ENCODE measurements at places on chromosomes 4 and X. TPM values are rescaled to one million over a fixed set of nuclear protein-coding genes. Genes with fewer than 3 reads are reported as not detected.

DNA sequence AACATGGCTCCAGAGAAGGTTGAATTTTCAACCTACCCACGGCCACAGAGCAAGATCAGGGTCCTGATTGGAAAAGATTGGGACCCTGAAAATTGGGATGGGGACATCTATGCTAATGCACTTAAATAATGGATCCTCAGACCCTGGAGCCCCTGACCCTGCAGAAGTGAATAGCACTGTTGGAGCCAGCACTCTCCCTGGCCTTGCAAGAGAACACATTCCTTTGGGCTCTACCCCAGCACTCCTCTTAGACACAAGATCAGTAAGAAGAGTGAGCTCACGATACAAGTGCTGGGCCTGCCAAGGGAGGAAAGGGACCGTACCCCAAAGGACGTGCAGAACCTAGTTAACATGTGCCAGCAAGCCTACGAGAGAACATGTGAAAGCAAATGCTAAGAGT, 19.9 kb downstream of the CXCL13 start:
- no peak for DNase-seq
- H3K27ac ChIP-seq, result no peak overlapping the region
- no peak overlapping the region for H3K4me3 ChIP-seq

The PAGE4 gene
- total RNA-seq, result not detected

The SH3TC1 gene
- total RNA-seq, result 46.1 TPM

- DNase-seq, result no peak
- H3K27ac ChIP-seq, result no peak overlapping the region
- no peaks in the 10 kb centered on the region for H3K36me3 ChIP-seq
Observed at GRCh38 chrX:134600714-134601113, 57.6 kb downstream of the PLAC1 start.

DNA sequence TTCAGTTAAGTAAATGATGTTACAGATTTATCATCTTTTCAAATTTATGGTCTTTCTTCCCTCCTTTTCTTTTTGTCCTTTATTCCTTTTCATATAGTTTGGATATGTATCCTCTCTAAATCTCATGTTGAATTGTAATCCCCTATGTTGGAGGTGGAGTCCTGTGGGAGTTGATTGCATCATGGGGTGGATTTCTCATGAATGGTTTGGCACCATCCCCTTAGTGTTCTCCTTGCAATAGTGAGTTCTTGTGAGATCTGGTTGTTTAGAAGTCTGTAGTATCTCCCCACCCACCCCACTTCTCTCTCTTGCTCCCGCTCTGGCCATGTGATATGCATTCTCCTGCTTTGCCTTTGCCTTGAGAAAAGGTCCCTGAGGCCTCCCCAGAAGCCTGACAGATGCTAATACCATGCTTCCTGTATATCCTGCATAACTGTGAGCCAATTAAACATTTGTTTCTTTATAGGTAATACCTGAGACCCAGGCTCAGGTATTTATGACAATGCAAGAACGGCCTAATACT, 236.7 kb downstream of the PRDM5 start:
- DNase-seq, result no peak
- no peak overlapping the region for H3K27ac ChIP-seq
- no peaks in the 10 kb centered on the region for H3K4me1 ChIP-seq
- no peaks in the 10 kb centered on the region for H3K27me3 ChIP-seq
- H3K36me3 ChIP-seq, result no peaks in the 10 kb centered on the region

DNA sequence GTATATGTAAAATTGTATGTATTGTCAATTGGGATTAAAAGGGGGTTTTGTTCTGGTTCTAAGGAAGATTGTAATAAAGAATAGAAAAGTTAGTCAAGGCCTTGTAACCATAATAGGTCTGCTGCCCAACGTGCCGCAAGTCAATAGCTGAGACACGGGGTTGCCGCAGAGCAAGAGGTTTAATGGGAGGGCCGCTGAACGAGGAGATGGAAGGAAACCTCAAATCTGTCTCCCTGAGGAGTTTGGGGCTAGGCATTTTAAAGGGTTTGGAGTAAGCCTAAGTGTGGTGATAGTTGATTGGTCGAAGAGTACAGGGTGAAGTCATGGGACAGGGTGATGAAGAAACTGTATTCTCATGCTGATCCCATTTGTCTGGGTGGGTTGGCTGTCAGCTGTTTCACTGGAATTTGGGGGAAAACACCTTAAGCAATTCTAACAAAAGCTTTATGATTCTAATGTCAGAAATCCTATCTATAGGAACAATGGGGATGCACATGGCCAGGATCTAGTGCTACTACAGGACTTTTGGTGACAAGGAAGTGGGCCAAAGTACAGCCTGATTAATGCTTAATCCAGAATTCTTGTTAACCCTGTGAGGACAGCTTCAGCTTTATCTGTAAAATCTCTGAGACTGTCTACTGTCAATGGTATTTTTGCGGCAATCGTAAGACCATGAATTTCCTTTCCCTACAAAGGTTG, 86.9 kb downstream of the RELL1 start:
- DNase-seq, result no peak
- no peaks in the 10 kb centered on the region for H3K36me3 ChIP-seq
- no peak overlapping the region for H3K4me3 ChIP-seq
- no peak overlapping the region for H3K27ac ChIP-seq

The FHIP1A gene
- total RNA-seq, result 20.0 TPM

DNA sequence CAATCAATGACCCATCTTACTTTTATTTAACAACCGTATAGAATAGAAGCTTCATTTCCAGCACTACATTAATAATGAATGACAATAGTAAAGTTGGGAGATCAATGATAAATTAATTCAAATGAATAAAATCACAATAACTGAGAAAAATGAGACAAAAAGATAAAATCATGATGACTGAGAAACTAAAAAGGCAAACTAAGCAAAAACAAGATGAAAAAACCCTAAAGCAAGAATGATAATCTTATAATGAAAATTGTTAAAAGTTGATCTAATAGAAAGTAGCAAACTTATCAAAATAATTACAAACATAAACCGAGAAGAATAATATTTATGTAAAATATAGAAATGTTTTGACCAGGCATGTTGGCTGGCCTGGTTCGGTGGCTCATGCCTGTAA, 130.4 kb upstream of the INPP4B start:
- no peaks in the 10 kb centered on the region for H3K27me3 ChIP-seq
- no peaks in the 10 kb centered on the region for H3K36me3 ChIP-seq
- no peak overlapping the region for H3K27ac ChIP-seq
- no peak overlapping the region for H3K4me3 ChIP-seq
- no peak for DNase-seq

The AMOT gene
- 31.0 TPM for total RNA-seq

GRCh38 chr4:47705326-47705981, 132.4 kb downstream of the CORIN start:
- no peaks in the 10 kb centered on the region for H3K4me1 ChIP-seq
- no peak for DNase-seq
- H3K27ac ChIP-seq, result peak overlapping the region; percentile 50
- no peaks in the 10 kb centered on the region for H3K36me3 ChIP-seq

- DNase-seq, result no peak
- H3K4me3 ChIP-seq, result no peak overlapping the region
- no peaks in the 10 kb centered on the region for H3K36me3 ChIP-seq
- H3K27ac ChIP-seq, result no peak overlapping the region
- H3K4me1 ChIP-seq, result no peaks in the 10 kb centered on the region
- H3K27me3 ChIP-seq, result no peaks in the 10 kb centered on the region
Observed at GRCh38 chrX:155995321-155995875, 2.1 kb upstream of the IL9R start.

GRCh38 chrX:44305921-44306320, 37.6 kb downstream of the EFHC2 start:
- no peak overlapping the region for H3K4me3 ChIP-seq
- no peak overlapping the region for H3K27ac ChIP-seq
- no peaks in the 10 kb centered on the region for H3K27me3 ChIP-seq
- H3K4me1 ChIP-seq, result no peaks in the 10 kb centered on the region
- no peak for DNase-seq
- no peaks in the 10 kb centered on the region for H3K36me3 ChIP-seq

The UGT2A1 gene
- total RNA-seq, result not detected

DNA sequence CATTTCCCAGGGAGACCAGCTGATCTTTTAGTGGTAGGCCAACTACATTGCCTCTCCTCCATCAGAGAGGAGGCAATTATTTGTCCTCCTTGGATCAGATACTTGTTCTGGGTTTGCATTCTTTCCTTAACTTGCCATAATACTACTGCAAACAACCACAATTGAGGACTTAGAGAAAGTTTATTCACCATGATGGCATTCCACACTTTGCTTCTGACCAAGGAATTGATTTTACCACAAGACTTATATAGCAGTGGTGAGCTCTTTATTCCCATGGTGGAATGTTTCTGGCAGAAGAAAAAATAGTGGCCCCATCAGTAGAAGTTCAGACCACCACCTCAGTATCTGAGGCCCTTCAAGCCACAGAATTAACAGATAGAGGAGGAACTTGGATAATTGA, 123.9 kb upstream of the PPP3CA start:
- no peak overlapping the region for H3K4me3 ChIP-seq
- DNase-seq, result no peak
- no peaks in the 10 kb centered on the region for H3K36me3 ChIP-seq
- H3K27me3 ChIP-seq, result no peaks in the 10 kb centered on the region

The NDST3 gene
- total RNA-seq, result 0.05 TPM

The DIPK2B gene
- total RNA-seq, result 9.2 TPM

The CCNB3 gene
- total RNA-seq, result 0.85 TPM

- H3K4me1 ChIP-seq, result peaks cover 26% of the 10 kb centered on the region
- no peak overlapping the region for H3K27ac ChIP-seq
- H3K36me3 ChIP-seq, result no peaks in the 10 kb centered on the region
- H3K4me3 ChIP-seq, result no peak overlapping the region
Observed at GRCh38 chr4:15809466-15809865, 31.3 kb downstream of the CD38 start.
